ENCODE measurements at places on chromosomes 12 and 14.

DNA sequence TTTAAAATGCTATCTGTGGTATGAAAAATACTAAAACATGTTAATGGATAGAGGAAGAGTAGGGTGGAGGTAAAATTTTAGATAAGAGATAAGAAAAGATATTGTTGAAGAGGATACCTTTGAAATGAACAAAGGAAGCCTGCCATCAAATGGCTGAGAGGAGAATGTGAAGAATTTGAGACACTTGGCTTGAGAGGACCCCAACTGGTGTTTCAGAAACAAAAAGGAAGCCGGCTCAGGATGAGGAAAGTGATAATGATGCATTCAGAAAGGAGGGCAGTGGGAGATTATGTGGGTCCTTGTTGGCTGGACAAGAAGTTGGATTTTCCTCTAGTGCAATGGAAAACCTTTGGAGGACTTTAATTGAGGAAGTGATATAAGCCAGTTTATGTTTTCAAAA lies 264.4 kb downstream of the DUSP6 start:
- DNase-seq = no peak

- DNase-seq = no peak
Observed at GRCh38 chr12:38689704-38690103, 215.7 kb downstream of the CPNE8 start.

DNA sequence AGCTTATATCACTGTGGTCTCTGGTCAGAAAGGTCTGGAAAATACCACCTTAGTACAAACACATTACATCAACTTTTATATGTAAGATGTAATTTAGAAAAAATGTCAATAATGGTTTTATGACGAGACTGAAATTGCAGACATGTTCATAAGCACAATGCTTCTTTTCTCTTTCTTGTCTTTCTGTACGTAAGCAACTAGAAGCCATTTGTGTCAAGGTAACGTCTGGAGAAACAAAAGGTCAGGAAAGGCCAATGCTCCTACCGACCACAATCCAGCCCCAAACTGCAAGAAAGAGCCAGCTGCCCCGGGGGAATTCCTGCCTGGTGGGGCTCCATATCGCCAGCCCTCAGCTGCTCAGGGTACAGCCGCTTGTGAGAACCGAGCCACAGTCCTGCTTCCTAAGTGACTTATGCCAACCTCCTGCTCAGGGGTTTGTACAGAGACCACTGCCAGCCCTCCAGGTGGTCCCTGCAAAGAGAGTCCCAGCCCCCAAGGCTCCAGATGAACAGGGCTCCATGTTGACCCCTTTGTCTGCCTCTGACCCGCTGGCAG lies 6.3 kb downstream of the ZNF839 start:
- DNase-seq = no peak

GRCh38 chr12:103571286-103571685 lies 15.8 kb upstream of the STAB2 start:
- DNase-seq = no peak

DNA sequence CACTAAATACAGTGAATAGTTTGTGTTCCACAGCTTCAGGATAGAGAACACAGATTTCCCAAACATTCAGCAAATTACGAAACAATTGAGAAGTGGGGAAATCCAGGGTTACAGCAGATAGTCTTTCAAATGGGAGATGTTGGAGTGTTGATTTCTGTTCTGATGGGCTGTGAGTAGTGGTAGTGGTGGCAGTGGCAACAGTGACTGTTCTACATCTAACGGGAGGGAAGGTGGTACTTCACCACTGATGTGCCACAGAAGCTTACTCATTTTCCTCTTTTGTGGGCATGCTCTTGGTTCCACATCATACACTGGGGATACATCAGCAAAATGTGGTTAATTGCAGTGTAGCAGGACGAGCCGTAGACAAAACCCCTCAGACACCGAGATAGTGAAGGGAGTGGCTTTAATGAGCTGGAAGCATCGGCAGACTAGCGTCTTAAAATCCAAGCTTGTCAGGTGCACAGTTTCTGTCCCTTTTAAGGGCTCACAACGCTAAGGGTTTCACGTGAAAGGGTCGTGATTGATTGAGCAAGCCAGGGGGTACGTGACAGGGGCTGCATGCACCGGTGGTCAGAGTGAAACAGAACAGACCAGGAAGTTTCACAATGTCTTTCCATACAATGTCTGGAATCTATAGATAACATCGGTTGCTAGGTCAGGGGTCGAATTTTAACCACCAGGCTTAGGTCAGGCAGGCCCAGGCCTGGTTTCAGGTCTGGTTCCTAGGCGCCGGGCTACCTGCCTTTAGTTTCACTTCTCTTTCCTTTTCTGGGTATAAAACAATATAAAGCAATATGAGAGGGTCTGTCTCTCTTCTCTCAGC lies 330.6 kb upstream of the FBXO33 start:
- DNase-seq = no peak

- DNase-seq = no peak
Observed at GRCh38 chr12:51744957-51745356, 103.6 kb downstream of the FIGNL2 start.

GRCh38 chr12:38872561-38872960 lies 32.8 kb downstream of the CPNE8 start:
- no peak for DNase-seq

- DNase-seq = no peak
Observed at GRCh38 chr14:43041976-43042375, 1435.3 kb downstream of the LRFN5 start.

DNA sequence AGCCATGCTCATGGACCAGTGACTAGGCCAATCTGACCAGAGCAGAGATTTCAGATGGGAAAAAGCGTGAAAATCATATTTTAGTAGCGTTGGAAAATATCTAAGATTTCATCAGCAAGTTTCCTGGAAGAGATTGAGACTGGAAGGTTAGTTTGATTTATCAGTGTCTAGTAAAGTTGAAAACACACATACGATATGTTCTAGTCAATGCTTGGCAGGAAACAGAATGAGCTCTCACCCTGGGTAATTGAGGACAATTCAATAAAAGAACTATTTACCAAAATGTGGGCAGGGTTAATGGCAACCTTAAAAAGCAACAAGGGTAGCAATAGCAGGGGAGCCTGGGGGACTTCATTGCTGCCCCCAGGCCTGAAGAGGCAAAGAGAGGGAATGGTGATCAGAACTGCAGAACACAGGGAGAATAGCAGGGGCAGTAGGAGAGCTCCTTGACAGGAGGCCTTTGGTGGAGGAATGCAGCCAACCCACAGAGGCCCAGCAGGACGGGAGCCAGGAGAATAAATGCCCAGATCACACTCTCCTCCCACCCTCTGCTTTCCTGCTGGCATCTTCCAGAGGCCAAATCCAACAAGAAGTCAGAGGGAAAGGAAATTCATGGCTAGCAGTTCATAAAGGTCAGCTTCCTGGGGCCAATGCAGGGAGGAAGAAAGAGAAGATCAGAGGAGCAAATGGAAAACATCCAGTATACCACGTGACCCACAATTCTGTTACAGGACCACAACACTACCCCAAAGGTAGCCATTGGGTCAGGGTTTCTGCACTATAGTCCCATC lies 27.6 kb upstream of the LRP6 start:
- DNase-seq = no peak

DNA sequence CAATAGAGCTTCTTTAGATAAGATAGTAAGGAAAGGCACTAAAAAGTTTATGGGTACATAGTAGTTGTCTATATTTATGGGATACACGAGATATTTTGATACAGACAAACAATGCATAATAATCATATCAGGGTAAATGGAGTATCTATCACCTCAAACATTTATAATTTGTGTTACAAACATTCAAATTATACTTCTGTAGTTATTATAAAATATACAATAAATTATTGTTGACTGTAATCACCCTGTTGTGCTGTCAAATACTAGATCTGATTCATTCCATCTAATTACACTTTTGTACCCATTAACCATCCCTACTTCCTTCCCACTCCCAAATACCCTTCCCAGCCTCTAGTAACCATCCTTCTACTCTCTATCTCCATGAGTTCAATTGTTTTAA lies 179.7 kb downstream of the FOXG1 start:
- no peak for DNase-seq

DNA sequence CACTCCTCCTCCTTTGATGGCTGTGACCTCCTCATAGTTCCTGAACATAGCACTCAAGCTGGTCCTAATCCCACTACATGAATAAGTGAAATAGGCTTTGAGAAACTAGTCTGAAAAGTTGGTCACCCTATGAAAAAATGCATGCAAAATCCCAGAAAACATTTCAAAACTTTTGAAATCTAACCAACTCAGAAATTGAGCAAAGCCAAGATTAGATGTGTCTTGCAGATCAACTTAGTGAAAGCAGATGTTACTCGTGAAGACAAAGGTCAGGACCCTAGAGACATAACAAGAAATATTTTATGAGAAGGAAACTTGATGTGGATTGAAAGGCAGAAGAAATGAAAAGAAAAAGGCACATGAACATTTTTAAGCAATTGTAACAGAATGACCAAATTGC lies 63.3 kb downstream of the TSHR start:
- DNase-seq = no peak

DNA sequence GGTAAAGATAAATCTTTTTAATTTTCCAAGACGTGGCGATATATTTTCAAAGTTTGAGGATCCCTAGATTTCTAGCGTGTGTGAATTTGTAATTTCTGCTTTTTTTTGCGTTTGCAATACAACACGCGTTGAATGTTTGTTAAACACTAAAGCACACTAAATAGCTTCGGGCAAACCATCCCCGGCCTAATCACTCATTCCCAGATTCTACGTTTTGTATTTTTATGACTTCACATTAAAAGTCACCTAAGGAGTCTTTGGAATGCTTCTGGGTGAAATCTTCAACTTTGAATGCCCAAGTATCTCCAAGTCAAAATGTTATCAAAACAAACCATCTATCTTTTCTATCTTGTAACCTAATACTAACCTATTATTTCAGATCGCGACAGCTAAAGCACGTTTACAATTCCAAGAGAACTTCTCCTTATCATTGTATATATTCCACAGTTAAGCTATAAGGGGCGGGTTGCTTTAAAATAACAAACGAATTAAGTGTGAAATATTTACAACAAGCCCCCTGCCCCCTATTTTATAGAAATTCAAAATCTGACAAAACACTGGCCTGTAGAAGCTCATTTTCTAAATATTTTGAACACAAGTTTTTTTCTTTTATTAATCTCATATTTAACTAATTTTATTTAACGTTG lies 1.1 kb downstream of the ALX1 start:
- no peak for DNase-seq

DNA sequence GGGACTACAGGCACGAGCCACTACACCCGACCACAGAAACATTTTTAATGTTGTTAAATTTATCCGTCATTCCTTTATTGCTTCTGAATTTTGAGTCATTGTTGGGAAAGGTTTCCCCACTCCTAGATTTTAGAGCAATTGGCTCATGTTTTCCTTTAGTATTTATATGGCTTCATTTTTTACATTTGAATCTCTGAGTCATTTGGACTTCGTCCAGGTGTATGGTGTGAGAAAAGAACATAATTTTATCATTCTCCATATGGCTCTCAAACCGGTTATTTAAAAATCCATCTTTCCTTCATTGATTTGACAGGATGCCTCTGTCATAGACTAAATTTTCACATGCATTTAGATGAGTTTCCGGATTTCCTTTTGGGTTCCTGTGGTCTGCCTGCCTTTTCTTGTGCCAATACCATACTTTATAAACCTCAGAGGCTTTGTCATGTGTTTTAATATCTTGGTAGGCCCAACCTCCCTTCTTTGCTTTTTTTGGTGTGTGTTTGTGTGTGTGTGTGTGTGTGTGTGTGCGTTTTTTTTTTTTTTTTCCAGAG lies 30.9 kb downstream of the LRTM2 start:
- no peak for DNase-seq

DNA sequence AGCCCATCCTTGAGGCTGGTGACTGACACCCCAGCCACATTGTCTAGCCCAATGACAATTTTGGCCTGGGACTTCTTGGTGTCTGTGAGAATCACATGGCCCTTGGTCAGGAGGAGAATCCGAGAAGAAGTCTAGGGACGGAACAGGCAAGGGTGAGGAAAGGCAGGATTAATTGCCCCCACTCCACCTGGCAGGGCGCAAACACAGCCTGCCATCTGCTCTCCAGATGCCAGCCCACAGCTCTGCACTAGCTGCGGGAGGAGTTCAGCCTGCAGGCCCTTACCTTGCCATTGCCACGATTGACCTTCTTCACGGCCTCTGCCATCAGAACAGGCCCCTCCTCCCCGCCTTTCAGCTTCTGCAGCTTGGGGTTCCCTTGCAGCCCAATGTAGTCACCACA lies 13.1 kb upstream of the TAC3 start:
- no peak for DNase-seq

- no peak for DNase-seq
Observed at GRCh38 chr14:106505366-106505765, 979.0 kb downstream of the TMEM121 start.

DNA sequence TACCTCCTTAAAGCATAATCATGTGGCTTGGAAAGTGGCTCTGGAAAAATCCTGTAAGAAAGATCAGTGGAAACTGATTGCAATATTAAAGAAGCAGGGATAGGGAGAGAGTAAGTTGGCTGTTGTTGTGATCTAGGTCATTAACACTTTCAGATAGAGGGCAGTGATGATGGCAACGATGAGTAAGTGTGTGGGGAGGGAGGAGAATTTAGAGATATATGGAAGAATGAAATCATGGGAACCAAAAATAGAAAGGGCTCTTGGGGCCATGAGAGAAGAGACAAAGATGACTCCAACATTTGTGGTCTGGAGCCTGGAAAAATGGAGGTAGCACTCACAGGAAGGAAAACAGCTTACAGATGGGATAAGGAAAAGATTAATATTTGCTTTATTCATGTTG lies 23.3 kb downstream of the SNRPF start:
- DNase-seq = no peak

DNA sequence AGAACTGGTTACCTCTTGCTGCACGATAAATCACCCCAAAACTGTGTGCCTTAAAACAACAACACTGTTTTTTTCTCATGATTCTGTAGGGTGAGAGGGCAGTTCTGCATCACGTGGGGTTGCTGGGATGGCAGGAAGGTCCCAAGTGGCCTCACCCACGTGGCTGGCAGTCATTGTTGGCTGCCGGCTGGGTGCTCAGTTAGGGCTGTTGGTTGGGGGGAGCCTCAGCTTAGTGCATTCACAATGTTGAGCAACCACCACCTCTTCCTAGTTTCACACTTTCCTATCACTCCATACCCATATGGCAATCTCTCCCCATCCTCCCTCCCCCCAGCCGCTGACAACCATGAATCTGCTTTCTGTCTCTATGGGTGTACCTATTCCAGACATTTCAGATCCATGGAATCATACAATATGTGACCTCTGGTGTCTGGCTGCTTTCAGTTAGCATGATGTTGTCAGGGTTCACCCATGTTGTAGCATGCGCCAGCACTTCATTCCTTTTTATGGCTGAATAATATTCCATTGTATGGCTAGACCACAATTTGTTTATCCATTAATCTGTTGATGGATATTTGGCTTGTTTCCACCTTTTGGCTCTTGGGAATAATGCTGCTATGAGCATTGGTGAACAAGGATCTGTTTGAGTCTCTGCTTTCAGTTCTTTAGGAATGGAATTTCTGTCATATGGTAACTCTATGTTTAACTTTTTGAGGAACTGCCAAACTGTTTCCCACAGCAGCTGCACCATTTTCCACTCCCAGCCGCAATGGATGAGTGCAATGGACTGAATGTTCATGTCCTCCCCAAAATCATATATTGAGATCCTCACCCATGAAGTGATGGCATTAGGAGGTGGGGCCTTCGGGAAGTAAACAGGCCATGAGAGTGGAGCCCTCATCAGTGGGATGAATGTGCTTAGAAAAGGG lies 11.2 kb upstream of the POP5 start:
- no peak for DNase-seq

- DNase-seq = no peak
Observed at GRCh38 chr14:71566276-71566675, 366.0 kb upstream of the RGS6 start.

GRCh38 chr12:6343518-6343917 lies 1.6 kb upstream of the TNFRSF1A start:
- no peak for DNase-seq
